ENCODE measurements at places on chromosomes 2 and 18.

DNA sequence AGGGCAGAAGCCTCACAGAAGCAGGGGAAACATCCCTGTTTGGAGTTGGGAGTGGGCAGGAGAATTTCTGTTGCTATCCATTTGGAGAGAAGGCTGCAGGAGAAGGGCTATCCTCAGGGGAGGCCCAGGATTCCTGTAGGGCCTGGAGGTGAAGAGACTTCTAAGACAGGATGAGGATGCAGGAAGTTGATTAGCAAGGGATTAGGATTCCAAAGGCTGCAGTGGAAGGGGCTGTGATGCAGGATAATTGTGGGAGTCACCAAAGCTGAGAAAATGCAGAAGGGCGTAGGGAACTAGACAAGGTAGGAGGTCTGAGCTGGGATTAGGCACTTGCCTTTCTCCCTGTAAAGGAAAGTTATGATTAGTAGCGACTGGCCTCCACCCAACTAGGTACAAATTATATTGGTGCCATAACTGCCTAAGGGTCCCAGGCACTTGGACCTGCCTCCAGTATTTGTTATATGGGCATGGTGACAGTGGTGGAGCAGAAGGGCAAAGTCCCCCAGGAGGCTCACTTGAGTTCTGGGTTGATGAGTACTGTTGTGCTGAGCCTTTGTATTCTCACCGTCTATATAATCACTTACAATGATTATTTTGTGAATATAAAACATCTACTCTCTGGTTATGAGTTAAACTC is 96.4 kb upstream of the MSTN start:
- no peak for DNase-seq

GRCh38 chr18:44135741-44136140 is 544.9 kb upstream of the SETBP1 start:
- DNase-seq, result no peak

GRCh38 chr18:42765302-42765701 is 350.2 kb downstream of the RIT2 start:
- DNase-seq, result no peak

DNA sequence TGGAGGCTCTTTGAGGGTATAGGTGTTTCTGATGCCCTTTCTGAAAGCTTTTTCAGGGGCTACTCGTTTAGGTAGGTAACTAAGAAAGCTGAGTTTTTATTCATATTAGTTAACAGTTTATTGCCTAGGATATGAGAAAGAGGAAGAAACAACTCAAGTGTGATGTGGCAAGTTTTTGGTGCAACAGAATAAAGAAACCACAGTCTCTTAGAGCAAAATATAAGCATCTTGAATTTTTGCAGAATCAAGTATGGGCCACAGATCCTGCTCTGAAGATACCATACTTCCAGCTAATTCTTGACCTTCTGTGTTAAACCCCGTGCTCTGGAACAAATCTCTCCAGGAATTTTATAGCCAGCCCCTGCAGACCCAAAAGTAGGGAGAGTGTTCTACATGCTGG is 147.7 kb upstream of the SLC1A4 start:
- no peak for DNase-seq

DNA sequence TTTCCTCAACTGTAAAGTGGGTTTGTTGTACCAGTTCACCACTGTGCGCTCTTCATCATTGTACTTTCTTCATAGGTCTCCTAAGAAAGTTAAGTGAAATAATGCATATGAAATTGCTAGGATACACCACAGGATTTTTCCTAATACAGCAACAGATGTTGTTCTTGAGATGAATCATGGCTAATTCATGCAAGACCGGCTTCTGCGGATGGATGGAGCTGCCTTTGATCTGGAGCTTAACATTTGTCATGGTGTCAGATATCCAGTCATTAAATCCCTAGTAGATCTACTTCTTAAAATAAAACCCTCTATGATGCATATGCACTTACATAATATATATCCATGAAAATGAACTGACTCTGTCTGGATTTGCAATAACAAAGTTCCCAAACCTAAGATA is 114.1 kb downstream of the COL6A3 start:
- DNase-seq, result no peak

DNA sequence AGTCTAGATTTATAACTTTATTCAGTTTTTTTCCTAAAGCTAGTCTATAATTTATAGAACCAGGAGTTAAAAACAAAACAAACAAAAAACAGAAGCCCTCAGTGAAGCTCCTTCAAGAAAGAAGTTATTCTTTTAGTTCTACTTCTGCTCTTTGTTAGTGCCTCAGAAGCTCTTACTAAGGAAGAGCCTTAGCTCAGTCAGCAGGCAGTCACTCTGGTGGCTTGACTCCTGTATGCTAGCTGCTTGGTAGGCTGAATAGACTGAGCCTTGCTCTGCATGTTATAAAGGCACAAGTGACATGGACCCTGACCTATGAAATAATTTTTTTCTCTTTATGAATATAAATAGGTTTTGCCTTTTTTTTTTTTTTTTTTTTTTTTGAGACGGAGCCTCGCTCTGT is 24.8 kb downstream of the NCOA1 start:
- no peak for DNase-seq

DNA sequence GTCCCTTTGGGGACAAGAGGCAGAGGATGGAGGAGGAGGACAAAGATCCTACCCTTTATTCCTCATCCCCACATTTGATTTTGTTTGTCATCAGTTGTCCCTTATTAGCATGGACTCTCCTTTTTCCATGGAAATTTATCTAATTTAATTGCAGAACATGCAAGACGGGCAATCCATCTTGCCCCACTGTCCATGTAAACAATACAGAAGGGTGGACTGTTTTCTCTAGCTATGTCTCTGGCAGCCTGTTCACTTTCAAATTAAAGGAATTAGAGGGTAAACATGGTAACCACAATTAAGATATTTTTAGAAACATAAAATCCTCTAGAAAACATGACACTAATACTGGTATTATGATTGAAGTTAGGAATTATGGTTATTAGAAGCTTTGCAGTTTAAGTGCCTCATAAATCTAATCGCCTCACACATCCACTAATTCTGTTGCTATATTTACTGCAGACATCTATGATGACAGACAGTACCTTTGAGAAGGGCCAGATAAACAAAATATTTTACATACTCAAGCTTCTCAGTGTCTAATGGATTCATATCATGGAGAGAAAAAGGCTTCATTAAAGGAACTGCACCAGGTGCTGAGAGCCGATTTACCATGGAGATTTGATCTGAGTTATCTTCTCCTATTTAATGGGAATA is 215.5 kb downstream of the LNPK start:
- DNase-seq, result no peak

DNA sequence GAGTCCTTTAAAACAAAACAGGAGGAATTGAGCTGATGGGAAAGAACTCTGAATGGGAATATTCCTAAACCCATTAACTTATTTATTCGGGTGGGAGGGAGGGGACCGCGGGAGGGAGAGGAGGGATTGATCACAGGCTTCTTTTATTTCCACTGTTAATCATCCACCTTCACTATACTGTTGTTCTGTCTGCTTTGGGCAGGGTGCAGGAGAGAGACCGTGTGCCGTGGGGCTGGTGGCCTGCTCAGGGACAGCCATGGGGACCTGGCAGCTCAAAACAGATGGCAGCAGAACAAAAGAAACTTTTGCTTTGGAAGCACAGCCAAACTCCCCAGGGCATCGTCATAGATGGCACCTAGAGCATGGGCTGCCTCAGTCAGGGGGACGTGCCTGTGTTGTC is 195.3 kb downstream of the MGAT5 start:
- no peak for DNase-seq

DNA sequence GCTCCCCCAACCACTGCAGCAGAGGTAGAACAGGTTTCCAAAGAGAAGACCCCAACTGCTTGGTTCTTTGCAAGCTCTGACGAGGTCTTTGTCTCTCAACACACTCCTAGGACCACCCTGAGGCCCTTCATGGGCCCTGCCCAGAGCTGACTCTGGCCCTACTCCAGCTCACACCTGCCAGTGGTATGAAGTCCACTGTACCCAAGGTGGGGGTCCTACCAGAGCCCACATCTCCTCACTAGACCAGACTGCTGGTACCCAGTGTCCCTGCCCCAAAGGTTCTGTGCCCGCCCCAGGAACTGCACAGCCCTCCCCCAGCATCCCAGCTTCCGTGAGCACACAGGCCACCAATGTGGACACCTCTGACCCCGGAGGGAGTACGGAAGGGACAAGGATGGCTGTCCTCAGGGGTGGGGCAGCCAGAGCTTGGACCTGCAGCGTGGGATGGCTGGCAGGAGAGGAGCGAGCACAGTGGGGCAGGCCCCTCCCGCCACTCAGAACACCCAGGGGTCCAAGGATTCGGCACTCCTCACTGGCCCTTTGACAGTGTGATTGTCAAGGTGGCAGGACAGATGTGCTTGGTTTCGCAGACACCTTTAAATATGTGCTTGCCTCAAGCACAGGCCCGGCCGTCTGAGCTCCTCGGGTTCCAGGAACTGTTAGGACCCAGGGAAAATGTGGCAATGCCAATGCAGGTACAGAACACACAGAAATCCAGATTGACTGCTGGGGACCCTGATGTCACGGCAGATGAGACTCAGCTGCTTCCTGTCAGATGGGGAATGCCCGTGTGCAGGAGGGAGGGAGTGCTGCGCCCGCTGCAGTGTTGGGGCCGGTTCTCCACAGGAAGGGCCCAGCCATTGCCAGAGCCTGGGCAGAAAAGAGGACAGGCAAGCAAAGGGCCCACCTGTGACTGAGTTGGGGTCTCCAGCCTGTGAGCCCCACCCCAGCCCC is 51.2 kb downstream of the MTERF4 start:
- DNase-seq, result no peak

- DNase-seq, result no peak
These were observed 159.6 kb downstream of the LDLRAD4 start for GRCh38 chr18:13378150-13378549.
